Iris pigment epithelial cell (primary cell): ENCODE measurements at places on chromosomes 4 and X.

DNA sequence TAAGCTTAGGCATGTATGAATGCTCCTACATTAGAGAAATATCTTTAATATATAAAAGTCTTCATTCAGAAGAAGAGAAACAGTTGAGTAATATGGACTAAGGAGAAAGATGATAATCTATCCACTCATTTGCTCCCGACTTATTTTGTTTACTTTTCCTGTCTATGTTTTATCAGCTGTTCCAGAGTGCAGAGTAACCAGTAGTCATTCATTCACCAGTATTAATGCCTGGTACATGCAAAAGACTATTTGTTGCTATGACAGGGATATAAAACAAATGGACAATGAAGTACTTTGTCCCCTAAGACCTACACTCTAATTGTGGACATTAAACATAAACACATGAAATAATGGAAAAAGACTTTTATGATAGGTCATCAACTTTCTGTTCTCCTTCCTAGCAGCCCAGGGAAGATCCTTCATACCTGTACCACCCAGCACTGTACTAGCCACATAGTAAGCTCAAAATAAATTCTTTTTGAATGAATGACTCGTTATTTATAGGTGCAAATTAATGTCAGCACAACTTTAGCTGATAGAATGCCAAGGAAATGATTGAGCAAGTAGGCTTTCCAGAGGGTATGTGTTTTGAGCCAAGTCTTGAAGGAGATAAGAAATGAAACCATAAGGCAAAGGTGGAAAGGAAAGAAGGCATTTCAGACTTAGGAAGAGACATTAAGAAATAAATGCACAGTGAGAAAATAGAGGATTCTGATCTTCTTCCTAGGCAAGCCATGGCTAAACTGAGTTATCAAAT lies 45.0 kb upstream of the IL13RA1 start:
- no peak for DNase-seq

DNA sequence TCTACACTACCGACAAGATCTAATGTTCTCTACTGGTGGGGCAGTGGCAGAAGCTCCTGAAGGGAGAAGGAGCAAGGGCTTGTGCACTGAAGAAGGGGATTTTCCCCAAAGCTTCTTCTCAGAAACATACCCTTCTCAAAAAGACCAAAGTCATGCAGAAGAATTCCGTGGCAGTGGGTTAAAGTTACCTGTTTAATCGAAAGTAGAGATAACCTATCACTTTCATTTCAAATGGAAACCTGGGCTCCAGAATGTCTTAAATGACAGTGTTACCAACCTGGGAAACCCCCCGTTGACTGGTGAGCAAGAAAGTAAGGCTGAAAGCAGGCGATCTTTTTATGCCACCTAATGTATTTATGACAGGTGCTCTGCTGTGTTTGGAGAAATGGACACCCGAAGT lies 92.5 kb upstream of the TEX13D start:
- DNase-seq: no peak

- DNase-seq: no peak
Observed at GRCh38 chr4:7733801-7734650, 205.6 kb downstream of the AFAP1 start.

GRCh38 chr4:103306870-103307375 lies 108.8 kb upstream of the CENPE start:
- DNase-seq: no peak

- peak; percentile 14 for DNase-seq
Observed at GRCh38 chr4:122968227-122968812, 45.9 kb upstream of the NUDT6 start.

- peak; percentile 49 for DNase-seq
Observed at GRCh38 chrX:84188320-84188834, 378 bp upstream of the RPS6KA6 start.

DNA sequence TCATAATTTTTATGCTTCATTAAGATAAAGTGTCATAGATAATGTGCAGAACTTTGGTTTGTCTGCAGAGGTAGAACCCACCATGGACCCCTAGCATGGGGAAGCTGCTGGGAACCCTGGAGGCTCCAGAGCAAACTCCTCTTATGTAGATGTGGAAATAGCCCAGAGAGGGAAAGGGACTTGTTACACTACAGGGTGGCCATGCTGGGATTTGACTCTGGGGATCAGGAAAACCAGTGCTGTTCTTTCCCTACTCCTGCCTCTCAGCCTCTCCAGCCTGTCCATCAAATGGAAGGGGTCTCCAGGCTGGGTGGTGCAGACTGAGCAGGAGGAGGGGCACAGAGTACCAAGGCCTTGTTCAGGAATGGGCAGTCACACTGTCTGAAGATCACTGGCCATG lies 54.2 kb downstream of the MSX1 start:
- DNase-seq: no peak

GRCh38 chr4:10205223-10205622 lies 88.6 kb upstream of the WDR1 start:
- no peak for DNase-seq

- no peak for DNase-seq
Observed at GRCh38 chr4:142191901-142192300, 555.5 kb downstream of the IL15 start.

GRCh38 chrX:39998636-39999406 lies 98.9 kb downstream of the BCOR start:
- DNase-seq: no peak

DNA sequence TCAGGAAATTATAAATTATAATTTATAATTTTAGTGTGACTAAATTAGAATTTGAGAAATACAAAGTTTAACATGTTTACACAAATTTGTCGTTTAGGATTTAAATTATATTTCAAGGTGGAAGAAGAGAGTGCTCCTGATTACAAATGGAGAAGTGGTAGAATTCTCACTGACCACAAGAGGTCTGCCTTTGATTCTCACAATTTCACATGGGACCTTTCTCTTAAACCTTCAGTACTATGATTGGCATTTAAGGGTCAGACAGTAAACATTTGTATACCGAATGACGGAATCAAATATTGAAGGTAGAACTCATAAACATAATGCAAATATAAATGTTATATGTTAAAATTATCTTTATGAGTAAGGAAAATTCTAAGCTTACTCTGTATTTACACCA lies 171.7 kb downstream of the SLIT2 start:
- DNase-seq: no peak

DNA sequence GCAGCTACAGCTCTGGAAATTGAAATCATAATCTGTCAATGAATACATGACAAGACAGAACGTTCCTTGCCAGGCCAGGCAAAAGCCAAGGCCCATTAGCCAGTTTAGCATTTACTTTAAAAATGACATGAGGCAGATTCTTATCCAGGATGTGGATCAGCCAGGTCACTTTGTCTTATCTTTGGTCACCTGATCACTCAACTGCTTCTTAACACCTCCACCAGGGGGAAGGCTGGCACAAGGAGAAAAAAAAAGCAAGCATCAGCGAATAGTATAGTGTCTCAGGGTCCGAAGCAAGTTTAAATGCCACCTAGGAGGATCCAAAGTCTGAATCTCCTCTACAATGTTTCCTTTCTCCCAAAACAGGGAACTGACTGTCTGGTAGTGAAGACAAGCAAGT lies 18.8 kb downstream of the ATP1B4 start:
- DNase-seq: peak; percentile 3

DNA sequence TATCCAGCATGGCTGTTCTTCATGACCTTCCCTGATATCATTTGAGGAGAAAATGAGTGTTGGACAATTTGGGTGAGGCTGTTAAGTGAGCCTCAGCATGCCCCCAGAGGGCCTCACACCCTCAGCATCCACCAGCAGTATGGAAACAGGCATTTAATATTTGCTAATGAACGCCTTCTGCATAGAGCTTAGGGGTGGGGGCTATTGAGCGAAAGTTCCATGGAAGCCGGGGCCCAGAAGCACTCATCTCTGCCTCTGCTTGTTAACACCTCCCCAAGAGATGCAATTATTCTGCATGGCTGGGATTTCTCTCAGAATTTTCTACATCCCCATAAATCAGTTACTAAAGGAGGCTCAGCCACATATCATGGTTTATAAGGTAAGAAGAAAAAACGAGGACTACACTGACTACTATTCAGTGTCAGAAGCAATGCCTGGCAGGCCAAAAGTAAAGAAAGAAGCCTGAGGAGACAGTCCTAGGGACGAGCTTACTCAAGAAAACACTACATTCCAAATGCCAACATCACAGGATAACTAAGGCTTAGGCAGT lies 100.1 kb upstream of the MAP3K15 start:
- no peak for DNase-seq

- DNase-seq: peak; percentile 26
Observed at GRCh38 chr4:75845992-75846391, 56.3 kb downstream of the PPEF2 start.

DNA sequence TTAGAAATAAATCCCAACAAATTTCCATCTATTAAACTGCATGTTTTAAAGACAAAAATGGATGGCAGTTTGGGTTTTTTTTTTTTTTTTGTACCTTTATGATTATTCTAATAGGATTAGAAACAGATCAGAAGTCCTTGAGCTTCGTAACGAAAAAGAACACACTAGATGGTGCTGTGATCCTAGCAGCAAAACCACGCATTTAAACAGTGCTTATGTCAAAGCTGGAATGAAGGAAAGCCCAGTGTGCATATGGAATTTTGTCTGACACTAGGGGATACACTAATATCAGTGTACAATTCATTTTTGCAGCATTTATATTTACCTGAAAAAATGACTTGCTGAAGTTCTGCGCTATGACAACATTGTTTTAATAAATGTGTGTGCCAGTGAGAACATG lies 229.1 kb downstream of the VEGFC start:
- DNase-seq: peak; percentile 30

- DNase-seq: peak; percentile 47
Observed at GRCh38 chrX:13699183-13699826, 10.4 kb downstream of the RAB9A start.

DNA sequence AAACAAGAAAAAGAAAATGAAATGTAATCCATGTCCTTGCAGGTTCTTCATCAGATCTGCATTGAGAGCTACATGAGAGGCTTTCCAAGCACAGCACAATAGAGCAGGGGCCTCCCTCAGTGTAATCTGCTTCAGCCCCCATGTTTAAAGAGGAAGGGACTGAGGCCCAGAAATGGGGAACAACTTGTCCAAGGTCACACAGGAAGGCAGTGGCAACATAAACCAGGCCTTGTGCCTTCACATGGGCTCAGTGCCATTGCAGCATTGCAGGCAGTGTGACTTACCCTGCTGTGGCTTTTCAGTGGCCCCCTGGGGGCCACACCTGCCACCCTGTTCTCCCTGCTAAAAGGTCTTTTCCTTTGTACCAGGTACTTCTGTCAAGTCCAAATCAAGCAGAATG lies 20.9 kb upstream of the CD99L2 start:
- DNase-seq: no peak

DNA sequence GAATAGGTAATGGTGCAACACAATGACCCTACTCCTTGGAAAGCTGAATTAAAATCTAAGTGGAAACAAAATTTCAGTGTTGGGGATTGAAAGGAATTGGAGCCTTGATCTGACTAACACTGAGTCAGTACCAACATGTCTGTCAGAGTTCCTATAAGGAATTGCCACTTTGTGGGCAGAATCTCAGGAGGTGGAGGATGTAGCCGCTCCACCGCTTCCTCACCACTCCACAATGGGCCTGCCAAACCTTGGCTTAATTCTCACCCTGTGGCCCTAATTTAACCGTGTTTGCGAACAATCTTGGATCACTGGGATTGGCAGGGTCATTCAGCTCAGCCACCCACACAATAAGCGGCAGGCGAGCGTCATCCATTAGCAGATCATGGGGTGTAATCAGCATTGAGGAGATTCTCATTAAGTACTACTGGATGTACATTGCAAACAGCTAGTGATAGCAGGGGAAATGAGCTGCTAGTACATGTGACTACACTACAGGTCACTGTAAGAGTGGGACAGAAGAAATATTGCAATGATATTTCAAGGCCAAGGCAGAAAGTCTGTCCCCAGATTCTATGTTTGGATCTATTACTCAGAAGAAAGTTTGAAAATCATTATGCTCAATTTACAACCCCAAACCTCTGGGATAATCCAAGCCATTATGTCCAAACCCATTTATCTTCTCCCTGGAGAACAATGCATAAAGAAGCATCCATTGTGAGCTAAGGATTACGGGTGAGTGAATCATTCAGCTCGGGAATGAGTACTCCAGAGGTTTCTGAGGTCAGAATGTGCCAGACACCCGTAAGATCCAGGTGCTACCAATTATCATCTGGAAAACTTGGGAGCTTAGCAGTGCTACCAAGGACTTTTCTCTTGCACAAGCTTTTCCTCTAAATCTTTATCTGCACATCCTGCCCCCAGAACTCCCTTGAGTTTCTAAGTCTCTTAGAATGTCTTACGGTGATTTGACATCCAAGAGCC lies 5.8 kb downstream of the SRPX start:
- DNase-seq: peak; percentile 36

DNA sequence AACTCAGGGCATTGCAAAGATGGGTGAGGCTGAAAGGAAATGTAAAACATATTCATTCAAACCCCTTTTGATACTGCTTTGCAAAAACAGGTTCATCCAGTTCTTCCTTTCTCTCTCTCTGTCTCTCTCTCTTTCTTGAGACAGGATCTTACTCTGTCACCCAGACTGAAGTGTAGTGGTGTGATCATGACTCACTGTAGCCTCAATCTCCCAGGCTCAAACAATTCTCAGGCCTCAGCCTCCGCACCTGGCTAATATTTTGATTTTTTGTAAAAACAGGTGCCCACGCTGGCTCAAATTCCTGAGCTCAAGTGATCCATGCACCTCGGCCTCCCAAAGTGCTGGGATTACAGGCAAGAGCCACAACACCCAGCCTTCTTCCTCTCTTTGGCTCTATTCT lies 15.6 kb upstream of the DCHS2 start:
- DNase-seq: no peak

DNA sequence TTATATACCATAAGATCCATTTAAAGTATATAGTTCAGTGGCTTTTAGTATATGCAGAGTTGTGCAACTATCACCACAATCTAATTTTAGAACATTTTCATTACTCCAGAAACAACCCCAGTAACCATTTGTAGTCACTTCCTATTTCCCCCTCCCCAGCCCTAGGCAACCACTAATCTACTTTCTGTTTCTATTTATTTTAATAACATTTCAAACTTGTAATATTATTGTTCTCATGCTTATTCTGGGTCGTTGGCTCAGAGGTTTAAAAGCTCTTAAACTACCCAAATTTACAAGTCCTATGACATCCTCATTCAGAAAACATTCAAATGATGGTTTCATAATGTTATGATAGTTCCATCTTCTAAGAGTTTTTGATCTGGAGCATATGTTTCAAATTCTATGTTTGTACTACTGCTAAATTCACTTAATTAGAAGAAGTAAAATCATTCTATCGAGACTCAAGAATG lies 18.4 kb downstream of the XIAP start:
- DNase-seq: peak; percentile 40

DNA sequence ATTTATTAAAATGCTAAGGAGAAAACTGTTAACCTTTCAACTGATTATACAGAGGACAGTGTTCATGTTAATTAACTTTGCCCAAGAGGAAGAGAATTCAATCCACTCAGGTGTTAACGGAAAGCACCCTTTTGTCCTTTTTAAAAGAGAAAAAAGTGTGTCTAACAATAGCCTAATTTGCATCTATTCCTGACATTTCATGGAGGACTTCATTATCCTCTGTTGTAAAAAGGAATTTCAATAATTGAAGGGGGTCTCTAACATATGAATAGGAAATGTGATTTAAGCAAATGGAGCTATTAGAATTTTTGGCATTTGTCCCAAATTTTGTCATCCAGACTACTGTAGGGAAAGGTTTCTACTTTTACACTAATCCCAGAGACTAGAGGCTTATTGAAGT lies 44.6 kb upstream of the GC start:
- no peak for DNase-seq
